ENCODE measurements at places on chromosomes 7 and 10. TPM values are rescaled to one million over a fixed set of nuclear protein-coding genes. Genes with fewer than 3 reads are reported as not detected.
A peak's percentile ranks its signal among the peaks of the same experiment; 100 is the strongest.

Gene PDIA4
- total RNA-seq, result 218 TPM

DNA sequence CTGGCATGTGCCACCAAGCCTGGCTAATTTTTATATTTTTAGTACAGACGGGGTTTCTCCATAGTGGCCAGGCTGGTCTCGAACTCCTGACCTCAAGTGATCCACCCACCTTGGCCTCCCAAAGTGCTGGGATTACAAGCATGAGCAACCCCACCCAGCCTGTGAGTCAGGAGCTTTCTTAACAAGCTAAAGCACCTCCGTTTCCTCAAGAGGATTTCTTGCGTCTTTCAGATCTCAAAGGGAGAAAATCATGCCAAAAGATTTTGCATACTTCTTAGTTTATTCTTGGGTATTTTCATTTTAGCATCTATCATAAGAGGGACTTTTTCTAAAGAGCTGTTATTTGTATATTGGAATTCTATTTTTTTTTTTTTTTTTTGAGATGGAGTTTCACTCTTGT is 47.9 kb upstream of the FOXK1 start:
- no peak overlapping the region for H3K4me3 ChIP-seq
- peaks cover 3% of the 10 kb centered on the region for H3K4me1 ChIP-seq
- H3K27ac ChIP-seq, result no peak overlapping the region

DNA sequence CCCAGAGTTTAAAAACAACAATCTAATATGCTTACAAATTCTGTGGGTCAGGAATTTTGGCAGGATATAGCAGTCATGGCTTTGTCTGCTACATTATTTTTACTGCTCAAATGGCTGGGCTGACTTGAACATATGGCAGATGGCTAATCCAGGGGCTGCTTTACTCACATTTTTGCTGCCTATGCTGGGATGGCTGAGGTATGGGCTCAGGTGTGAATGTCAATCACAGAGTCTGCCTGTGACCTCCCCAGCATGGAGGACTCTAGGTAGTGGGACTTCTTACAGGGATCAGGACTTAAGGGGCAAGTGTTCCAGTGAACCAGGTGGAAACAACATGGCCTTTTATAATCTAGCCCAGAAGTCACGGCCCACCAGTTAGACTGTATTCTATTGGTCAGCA is 4.4 kb upstream of the FKBP9 start:
- H3K4me1 ChIP-seq, result no peaks in the 10 kb centered on the region
- DNase-seq, result no peak
- no peak overlapping the region for H3K27ac ChIP-seq
- no peaks in the 10 kb centered on the region for H3K27me3 ChIP-seq
- no peaks in the 10 kb centered on the region for H3K36me3 ChIP-seq

Gene ITPRIP
- 9.6 TPM for total RNA-seq

GRCh38 chr10:119100434-119101238 is 3.3 kb upstream of the DENND10 start:
- no peak overlapping the region for H3K4me3 ChIP-seq
- H3K36me3 ChIP-seq, result no peaks in the 10 kb centered on the region
- H3K27me3 ChIP-seq, result no peaks in the 10 kb centered on the region

Gene HOXA4
- 4.5 TPM for total RNA-seq

Gene FAM180A
- 0.45 TPM for total RNA-seq

GRCh38 chr7:143375298-143376034 is 5.7 kb upstream of the ZYX start:
- H3K27me3 ChIP-seq, result no peaks in the 10 kb centered on the region
- H3K27ac ChIP-seq, result peak overlapping the region; percentile 10

Gene LIPJ
- total RNA-seq, result not detected

GRCh38 chr7:16399265-16399831 is 22.0 kb downstream of the CRPPA start:
- H3K36me3 ChIP-seq, result no peaks in the 10 kb centered on the region
- H3K4me3 ChIP-seq, result no peak overlapping the region
- no peak overlapping the region for H3K27ac ChIP-seq
- DNase-seq, result no peak
- no peaks in the 10 kb centered on the region for H3K4me1 ChIP-seq

DNA sequence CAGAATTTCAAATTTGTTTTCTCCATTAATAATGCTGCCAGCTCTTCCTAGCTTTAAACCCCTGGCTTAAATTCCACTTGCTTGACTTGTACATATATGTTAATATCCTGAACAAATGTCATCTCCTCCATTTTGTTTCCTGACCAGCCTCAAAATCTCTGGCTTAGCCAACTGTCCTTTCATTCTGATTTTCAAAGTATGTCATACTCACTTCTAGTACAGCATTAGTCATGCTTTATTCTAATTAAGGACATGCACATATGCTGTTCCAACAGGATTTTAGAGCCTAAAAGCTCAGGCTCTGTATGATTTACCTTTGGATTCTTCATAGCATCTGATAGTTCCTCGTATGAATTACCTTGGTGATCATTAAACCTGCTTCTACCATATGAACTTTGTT is 158.3 kb downstream of the ZNF438 start:
- H3K27ac ChIP-seq, result no peak overlapping the region
- H3K4me1 ChIP-seq, result no peaks in the 10 kb centered on the region
- H3K27me3 ChIP-seq, result no peaks in the 10 kb centered on the region
- no peak for DNase-seq
- no peak overlapping the region for H3K4me3 ChIP-seq

Gene CALHM3
- total RNA-seq, result not detected

GRCh38 chr10:6269953-6270867 is 67.5 kb downstream of the PFKFB3 start:
- H3K27me3 ChIP-seq, result no peaks in the 10 kb centered on the region
- H3K4me1 ChIP-seq, result peaks cover 4% of the 10 kb centered on the region
- DNase-seq, result peak; percentile 18
- H3K4me3 ChIP-seq, result no peak overlapping the region
- H3K27ac ChIP-seq, result no peak overlapping the region
- no peaks in the 10 kb centered on the region for H3K36me3 ChIP-seq

Gene ZCWPW1
- total RNA-seq, result 1.3 TPM

DNA sequence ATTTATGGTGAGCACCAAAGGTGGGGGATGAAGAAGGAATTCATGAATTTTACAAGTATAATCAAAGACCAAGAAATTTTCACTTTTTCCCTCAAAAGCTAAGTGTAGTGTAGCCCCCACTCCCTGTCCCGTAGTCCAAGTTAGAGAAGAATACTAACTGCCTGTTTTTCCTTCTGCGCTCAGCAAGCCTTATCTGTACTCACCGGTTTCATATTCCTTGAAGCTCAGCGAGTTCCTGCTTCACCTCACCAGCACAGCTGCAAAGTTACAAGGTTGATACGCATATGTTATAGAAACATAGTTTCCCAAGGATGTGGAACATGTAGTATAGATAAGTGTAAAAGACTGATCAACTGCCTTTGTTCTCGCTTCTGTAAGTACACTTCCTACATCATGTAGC is 16.0 kb upstream of the ZNF33B start:
- no peak for DNase-seq
- H3K27ac ChIP-seq, result no peak overlapping the region
- H3K4me1 ChIP-seq, result no peaks in the 10 kb centered on the region
- no peaks in the 10 kb centered on the region for H3K36me3 ChIP-seq

GRCh38 chr10:79090134-79090803 is 21.5 kb downstream of the ZMIZ1 start:
- no peak overlapping the region for H3K27ac ChIP-seq
- DNase-seq, result no peak
- H3K36me3 ChIP-seq, result no peaks in the 10 kb centered on the region
- H3K4me3 ChIP-seq, result no peak overlapping the region
- peaks cover 22% of the 10 kb centered on the region for H3K4me1 ChIP-seq
- H3K27me3 ChIP-seq, result no peaks in the 10 kb centered on the region

DNA sequence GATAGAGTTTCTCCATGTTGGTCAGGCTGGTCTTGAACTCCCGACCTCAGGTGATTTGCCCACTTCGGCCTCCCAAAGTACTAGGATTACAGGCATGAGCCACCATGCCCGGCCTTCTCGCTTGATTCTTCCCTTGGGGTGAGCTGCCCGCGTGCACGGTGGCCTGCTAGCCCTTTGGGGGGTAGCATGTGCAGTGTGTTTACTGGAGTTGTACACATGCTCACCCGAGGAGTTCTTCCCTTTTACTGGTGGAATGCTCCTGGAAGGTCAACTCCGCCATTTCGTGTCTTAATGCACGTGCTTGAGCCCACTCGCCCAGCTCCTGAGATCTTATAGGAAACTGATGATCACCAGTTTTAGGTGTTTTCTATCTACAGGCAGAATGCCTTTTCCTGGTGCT is 17.0 kb upstream of the ADAMTS14 start:
- no peaks in the 10 kb centered on the region for H3K36me3 ChIP-seq
- no peaks in the 10 kb centered on the region for H3K27me3 ChIP-seq
- no peak for DNase-seq
- H3K4me1 ChIP-seq, result no peaks in the 10 kb centered on the region
- H3K4me3 ChIP-seq, result no peak overlapping the region

GRCh38 chr7:147885869-147886268 is 704.7 kb upstream of the C7orf33 start:
- H3K4me3 ChIP-seq, result no peak overlapping the region
- no peak for DNase-seq
- no peaks in the 10 kb centered on the region for H3K4me1 ChIP-seq
- no peak overlapping the region for H3K27ac ChIP-seq
- no peaks in the 10 kb centered on the region for H3K27me3 ChIP-seq

GRCh38 chr10:103814626-103815370 is 40.6 kb downstream of the SH3PXD2A start:
- H3K4me3 ChIP-seq, result no peak overlapping the region
- H3K27ac ChIP-seq, result peak overlapping the region; percentile 77
- H3K27me3 ChIP-seq, result no peaks in the 10 kb centered on the region

DNA sequence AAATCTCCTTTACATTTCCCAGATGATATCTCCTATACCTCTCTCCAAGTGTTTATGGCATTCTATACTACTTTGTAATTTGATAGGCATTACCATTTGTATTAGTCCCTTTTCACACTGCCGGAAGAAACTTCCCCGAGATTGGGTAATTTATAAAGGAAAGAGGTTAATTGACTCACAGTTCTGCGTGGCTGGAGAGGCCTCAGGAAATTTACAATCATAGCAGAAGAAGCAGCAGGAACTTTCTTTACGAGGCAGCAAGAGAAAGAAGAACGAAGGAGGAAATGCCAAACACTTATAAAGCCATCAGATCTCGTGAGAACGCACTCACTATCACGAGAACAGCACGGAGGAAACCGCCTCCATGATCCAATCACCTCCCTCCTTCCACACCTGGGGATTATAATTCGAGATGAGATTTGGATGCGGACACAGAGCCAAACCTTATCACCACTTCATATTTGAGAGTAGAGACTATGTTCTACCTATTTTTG is 1194.6 kb downstream of the SORCS1 start:
- no peak overlapping the region for H3K27ac ChIP-seq
- H3K36me3 ChIP-seq, result no peaks in the 10 kb centered on the region
- H3K27me3 ChIP-seq, result no peaks in the 10 kb centered on the region
- no peaks in the 10 kb centered on the region for H3K4me1 ChIP-seq

DNA sequence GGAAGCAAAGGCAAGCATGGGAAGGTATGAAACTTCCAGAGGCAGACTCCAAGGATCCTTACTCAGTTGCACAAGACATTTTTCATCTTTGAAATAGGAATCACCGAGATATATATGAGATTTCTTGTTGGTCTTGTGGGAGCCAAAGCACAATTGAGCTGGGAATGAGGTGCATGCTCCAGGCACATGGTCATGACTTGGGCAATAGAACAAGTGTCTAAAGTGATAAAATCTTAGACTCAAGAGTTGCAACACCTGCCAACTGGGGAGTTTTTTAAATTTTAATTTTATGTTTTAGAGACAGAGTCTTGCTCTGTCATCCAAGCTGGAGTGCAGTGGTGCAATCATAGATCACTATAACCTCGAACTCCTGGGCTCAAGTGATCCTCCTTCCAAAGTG is 169.5 kb upstream of the ADCY1 start:
- H3K4me3 ChIP-seq, result no peak overlapping the region
- no peak overlapping the region for H3K27ac ChIP-seq
- no peak for DNase-seq
- no peaks in the 10 kb centered on the region for H3K36me3 ChIP-seq
- no peaks in the 10 kb centered on the region for H3K27me3 ChIP-seq
- no peaks in the 10 kb centered on the region for H3K4me1 ChIP-seq

- no peak overlapping the region for H3K27ac ChIP-seq
- no peak for DNase-seq
- H3K4me3 ChIP-seq, result no peak overlapping the region
- no peaks in the 10 kb centered on the region for H3K27me3 ChIP-seq
Measured at GRCh38 chr10:13594641-13595040, 7.9 kb downstream of the PRPF18 start.

Gene C10orf105
- not detected for total RNA-seq

- no peaks in the 10 kb centered on the region for H3K4me1 ChIP-seq
- DNase-seq, result no peak
- H3K4me3 ChIP-seq, result no peak overlapping the region
- H3K27ac ChIP-seq, result no peak overlapping the region
- H3K36me3 ChIP-seq, result no peaks in the 10 kb centered on the region
- no peaks in the 10 kb centered on the region for H3K27me3 ChIP-seq
Measured at GRCh38 chr10:71138166-71138830, 74.1 kb upstream of the UNC5B start.

DNA sequence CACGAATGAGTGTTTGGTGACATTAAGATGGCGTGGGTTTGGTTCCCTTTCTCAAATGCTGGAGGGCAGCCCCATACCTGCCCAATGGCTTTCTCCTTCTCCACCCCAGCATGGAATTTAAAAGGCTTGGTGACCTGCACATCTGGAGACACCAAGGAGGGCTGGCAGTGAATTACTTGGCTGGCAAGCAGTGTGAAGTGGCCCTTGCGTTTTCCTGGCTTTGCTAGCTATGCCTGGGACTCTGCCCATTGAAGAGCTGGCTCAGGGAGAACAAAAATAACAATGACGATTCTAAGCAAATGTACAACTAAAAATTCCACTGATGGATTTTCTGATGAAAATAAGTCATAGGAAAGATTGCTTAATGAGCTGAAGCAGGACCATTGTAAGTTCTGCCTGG is 203.7 kb downstream of the CYP26A1 start:
- H3K36me3 ChIP-seq, result no peaks in the 10 kb centered on the region
- H3K27ac ChIP-seq, result no peak overlapping the region
- no peaks in the 10 kb centered on the region for H3K27me3 ChIP-seq
- DNase-seq, result no peak
- H3K4me1 ChIP-seq, result no peaks in the 10 kb centered on the region
- no peak overlapping the region for H3K4me3 ChIP-seq

DNA sequence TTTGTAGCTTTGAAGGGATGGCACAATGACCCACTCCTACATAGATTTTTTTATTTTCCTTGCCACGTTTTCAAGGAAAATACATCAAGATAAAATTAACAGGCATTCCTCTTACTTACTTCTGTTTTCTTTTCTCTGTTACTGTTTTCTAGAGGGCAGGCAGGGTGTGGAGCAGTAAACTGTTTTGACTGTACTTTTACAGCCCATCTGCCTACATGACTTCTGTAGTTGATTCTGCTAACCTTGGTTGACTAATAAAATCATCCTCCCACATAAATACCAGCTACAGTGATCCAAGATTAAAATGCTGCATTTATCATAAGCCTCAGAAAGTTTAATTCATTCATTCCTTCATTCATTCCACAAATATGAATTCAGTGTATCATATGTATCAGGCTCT is 158.5 kb downstream of the TRIL start:
- H3K4me3 ChIP-seq, result no peak overlapping the region
- H3K4me1 ChIP-seq, result peaks cover 6% of the 10 kb centered on the region
- no peaks in the 10 kb centered on the region for H3K27me3 ChIP-seq
- no peaks in the 10 kb centered on the region for H3K36me3 ChIP-seq
- DNase-seq, result no peak

GRCh38 chr7:158953912-158954311 is 97.6 kb downstream of the DYNC2I1 start:
- no peaks in the 10 kb centered on the region for H3K36me3 ChIP-seq
- no peak overlapping the region for H3K4me3 ChIP-seq
- DNase-seq, result no peak
- H3K4me1 ChIP-seq, result no peaks in the 10 kb centered on the region
- no peaks in the 10 kb centered on the region for H3K27me3 ChIP-seq

- no peak overlapping the region for H3K27ac ChIP-seq
- no peak overlapping the region for H3K4me3 ChIP-seq
- H3K27me3 ChIP-seq, result no peaks in the 10 kb centered on the region
- H3K36me3 ChIP-seq, result no peaks in the 10 kb centered on the region
- DNase-seq, result no peak
Measured at GRCh38 chr10:126225672-126226008, 162.6 kb downstream of the ADAM12 start.

All from colonic mucosa (tissue), 4 donors.